CD4-positive, alpha-beta T cell treated with Interleukin-17A for 1 hour (primary cell): ENCODE measurements at places on chromosomes 2 and 18.

DNA sequence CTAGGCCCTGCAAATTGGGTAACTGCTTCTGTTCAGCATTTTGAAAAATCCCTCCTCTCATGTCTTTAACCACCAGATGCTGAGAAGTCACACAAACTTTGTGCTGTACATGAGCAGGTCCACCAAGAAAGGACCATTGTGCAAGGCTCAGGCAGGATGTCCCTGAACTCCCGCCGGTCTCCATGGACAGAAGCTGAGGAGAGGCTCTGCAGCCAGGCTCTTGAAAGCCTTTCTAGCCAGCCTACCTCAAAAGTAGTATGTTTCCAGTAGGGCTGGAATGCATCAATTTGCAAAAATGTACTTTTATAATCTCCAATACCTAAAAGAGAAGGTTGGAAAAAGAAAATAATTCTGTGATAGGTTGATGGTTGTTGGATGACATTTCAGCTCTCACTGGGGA is 47.0 kb upstream of the SH3BP4 start:
- no peak for DNase-seq

DNA sequence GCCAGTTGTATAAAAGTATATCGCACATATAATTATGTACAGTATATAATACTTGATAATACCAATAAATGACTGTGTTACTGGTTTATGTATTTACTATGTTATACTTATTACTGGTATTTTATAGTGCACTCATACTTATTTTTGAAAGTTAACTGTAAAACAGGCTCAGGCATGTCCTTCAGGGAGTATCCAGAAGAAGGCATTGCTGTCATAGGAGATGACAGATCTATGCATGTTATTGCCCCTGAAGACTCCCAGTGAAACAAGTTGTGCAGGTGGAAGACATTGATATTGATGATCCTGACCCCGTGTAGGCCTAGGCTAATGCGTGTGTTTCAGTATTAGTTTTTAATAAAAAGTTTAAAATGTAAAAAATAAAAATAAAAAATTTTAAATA is 20.3 kb upstream of the ASXL3 start:
- no peak for DNase-seq

- DNase-seq, result no peak
Observed at GRCh38 chr2:191366199-191366598, 121.0 kb downstream of the MYO1B start.

- DNase-seq, result no peak
Observed at GRCh38 chr2:82795446-82795845, 1663.6 kb downstream of the SUCLG1 start.

- no peak for DNase-seq
Observed at GRCh38 chr2:128414351-128414750, 95.7 kb upstream of the HS6ST1 start.

GRCh38 chr2:71746946-71747501 is 293.7 kb downstream of the DYSF start:
- DNase-seq, result no peak

DNA sequence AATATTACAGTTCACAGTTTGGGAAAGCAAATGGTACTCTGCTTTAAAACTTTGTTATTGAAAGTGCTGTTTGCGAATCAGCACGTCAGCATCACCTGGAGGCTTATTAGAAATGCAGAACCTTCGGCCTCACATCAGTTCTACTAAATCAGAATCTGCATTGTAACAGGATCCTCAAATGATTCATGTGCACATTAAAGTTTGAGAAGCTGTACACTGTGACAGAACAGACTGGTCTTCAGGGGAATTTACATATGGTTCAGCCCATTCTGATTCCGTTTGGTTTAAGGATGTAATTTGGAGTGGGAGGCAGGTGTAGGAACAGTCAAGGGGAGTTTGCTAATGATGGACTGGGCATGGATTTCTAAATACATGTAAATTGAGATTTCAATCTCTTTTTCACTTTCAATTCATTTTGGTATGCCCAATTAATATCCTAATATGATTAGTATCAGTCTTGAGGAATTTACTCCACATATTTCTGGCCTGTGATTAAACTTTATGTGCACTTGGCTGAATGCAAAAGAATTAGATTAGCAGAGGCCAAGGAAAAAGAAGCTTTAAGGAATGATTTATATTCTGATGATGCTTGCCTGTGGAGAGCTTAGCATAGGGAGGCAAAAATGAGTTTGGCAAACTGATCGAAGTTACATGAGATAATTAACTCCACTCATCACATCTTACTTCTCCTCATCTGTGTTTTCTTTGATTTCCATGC is 248.8 kb downstream of the XIRP2 start:
- DNase-seq, result no peak

DNA sequence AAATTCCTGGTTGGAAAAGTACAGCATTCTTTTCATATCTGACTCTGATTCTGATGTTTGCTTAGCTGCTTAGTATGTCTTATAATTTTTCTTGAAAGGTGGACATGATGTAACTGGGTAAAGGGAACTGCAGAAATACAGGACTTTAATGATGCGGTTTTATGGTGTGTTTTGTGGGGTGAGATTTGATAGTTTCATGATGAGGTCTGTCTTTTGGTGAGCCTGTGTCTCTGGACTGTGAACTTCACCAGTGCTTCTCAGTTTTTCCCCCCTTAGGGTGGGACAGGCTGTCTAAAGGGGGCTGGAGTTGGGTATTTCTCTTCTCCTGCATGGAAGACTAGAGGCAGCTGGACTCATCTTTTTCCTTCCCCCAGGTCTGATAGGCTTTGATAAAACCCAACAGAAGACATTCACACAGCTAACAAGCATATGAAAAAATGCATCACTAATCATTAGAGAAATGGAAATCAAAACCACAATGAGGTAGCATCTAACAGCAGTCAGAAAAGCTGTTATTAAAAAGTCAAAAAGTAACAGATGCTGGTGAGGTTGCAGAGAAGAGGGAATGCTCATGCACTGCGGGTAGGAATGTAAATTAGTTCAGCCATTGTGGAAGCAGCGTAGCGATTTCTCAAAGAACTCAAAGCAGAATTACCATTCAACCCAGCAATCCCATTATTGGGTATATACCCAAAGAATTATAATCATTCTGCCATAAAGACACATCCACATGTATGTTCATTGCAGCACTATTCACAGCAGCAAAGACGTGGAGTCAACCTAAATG is 77.6 kb downstream of the EPC2 start:
- no peak for DNase-seq

GRCh38 chr2:43131051-43131889 is 95.1 kb downstream of the ZFP36L2 start:
- peak; percentile 90 for DNase-seq

GRCh38 chr2:199778655-199779054 is 72.3 kb downstream of the FTCDNL1 start:
- DNase-seq, result no peak

GRCh38 chr2:50133766-50134165 is 898.2 kb downstream of the NRXN1 start:
- DNase-seq, result no peak

DNA sequence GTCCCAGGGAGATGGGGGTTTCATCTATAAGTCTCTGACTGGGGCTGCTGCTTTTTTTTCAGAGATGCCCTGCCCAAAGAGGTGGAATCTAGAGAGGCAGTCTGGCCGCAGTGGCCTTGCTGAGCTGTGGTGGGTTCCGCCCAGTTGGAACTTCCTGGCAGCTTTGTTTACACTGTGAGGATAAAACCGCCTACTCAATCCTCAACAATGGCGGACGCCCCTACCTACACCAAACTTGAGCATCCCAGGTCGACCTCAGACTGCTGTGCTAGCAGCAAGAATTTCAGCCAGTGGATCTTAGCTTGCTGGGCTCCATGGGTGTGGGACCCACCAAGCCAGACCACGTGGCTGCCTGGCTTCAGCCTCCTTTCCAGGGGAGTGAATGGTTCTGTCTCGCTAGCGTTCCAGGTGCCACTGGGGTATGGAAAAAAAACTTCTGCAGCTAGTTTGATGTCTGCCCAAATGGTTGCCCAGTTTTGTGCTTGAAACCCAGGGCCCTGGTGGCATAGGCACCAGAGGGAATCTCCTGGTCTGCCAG is 152.6 kb upstream of the CYP26B1 start:
- no peak for DNase-seq

DNA sequence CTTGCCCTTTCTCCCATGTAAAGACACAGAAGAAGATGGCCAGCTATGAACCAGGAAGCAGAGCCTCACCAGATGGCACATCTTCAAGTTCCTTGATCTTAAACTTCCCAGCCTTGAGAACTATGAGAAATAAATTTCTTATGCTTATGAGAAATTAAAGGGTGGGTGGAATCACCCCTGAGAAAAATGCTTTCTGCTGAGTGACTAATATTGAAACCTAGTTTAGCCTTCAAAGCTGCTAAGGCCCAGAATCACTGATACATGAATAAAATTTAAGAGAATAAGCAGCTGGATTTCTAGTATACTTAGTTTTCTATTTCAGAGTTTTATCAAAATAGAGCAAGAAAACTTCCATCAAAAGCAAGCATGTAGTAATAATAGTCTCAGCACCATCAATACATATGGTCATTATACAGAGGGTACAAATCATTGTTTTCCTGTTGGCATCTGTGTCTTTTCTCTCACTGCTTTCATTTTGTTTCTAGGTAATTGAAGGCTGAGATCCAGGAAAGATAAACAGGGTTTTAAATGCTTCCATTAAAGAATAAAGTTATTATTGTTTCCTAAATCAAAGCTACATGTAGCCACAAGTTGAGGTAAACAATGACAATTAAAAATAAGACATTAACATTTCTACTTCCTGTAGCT is 53.3 kb upstream of the COL5A2 start:
- DNase-seq, result no peak

DNA sequence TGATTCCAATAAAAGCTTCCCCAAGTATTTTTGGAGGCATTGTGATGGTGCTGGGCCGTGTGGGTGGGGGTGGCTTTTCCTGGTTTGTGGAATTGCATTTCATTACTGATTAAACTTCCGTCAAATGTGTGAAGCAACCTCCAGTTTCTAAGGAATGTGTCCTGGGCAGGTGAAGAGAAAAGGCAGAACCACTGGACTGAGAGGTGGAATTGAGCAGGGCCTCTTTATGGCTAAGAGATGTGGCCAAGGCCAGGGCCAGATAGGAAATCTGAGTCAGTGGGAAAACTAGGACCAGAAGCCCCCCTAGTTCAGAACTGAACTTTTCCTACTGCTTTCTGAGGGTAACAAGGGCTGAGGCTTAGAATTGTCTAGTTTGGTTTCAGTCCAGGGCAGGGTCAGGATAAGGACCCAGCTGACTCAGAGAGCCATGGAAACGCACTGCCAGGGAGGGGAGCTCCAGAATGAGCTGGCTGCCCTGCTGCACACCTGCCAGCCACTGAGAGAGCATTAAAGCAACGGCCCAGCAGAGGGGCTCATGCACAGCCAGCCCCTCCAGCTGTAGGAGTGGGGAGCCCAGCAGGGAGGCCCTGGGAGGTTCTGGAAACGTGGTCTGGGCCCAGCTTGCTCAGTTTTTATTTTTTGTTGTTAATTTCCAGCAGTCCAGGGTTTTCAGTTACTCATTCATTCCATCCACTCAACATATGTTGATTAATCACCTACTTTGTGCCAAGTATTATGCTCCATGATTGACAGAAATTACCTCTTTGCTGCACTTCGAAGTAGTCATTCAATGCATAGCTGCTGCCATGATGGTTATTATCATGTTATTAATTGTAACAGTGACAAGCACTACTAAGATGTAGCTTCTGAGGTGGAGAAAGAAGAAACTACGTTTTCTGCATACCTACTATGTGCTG is 156.1 kb downstream of the MSH2 start:
- DNase-seq, result no peak

DNA sequence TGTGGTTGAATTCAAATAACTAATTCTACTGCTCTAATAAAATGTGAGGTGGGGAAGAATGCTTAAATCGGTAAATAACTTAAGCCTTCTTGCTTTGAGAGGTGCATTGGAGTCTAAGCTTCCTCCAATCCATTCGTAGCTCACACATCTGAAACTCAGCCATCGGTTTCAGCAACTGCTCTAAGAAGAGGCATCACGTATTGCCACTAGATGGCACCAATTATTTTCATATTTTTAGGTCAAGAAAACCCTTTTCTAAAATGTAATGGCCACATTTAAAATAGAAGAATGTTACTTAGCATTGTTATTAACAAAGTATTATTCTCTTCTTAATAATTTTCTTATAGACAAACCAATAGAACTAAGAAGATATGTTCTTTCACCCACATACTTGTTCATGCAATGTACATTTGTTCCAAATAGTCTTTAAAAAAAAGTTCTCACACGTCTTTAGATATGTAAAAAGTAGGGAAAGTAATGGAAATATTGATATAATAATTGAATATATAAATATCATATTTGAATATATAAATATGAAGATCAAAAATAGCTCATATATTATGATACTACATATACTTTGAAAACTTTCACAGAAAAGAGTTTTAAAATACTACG is 229.8 kb downstream of the CCDC178 start:
- DNase-seq, result no peak

DNA sequence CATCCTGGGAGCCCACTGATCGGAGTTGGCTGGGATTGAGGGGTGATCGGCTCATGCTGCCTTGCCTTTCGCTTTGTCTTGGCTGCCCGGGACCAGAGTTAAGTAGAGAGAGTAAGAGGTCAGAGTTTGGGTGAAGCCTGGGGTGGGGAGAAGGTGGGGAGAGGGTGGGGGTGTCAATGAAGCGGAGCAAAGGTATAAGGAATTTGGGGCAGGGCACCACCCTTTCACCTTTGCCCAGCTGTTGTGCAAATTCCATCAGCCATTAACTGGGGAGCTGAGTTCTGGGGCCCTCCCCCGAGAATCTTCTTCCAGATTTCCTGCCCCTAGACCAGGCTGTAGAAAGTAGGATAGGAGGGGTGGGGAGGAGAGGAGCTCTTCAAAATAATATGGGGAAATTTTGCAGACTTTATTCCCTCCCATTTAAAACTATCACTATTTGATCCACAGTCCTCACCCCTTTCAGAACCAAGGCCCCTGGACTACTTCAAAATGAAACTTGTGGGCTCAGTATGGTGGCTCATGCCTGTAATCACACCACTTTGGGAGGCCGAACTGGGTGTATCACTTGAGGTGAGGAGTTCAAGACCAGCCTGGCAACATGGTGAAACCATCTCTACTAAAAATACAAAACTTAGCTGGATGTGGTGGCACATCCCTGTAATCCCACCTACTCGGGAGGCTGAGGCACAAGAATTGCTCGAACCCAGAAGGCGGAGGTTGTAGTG is at the start of gene SLC23A3:
SLC23A3 (minus strand) TSS at position 100 of the 725 bp plus-strand sequence; CDS start at position 55, 45 bp downstream.
- DNase-seq, result no peak
